Activated naive CD4-positive, alpha-beta T cell treated with anti-CD3 and anti-CD28 coated beads, Interleukin-2, amount 50 U/mL, for 16 hours (primary cell): ENCODE measurements at places on chromosomes 16 and 17.

GRCh38 chr16:1082266-1082951 is 9.9 kb downstream of the SSTR5 start:
- no peak for DNase-seq

- DNase-seq, result no peak
Observed at GRCh38 chr17:50518384-50519023, 10.3 kb downstream of the MYCBPAP start.

DNA sequence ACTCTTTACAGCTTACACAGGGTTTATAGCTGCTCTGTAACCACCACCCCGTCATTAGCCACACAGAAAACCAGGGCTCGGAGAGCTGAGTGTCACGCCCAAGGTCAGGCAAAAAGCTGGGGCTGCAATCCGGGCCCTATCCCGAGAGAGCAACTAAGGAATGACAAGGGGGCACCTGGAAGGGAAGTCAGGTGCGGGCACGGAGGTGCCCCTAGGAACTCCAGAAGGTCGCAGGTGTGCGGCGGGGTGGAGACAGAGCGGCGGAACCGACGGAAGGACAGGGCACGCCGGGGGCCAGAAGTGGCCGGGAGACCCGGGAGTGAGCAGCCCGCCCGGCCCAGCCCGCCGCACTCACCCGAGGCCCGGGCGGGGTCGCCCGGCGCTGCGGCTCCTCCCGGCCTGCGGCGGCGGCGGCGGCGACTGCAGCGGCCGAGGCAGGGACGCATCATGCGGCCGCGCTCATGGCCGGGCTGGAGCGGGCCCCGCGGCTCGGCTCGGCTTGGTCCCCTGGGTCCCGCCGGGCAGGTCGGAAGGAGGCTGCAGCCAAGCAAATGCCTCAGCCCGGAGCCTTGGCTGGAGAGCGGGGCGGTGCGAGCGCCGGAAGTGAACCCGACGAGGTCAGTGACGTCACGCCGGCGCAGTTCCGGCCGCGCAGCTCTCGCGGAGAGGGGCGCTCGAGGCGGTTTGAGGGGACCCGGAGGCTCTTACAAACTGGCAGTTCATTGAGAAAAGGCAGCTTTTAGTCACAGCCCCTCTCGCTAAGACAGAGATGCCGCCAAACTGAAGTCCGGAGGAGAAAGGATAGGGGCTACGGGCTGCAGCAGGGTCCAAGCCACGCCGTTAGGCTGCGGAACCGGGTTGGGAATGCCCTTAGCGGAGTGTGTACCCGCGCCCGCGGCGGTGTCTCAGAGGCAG is at the start of gene ZDHHC7:
TSS of gene ZDHHC7 (minus strand) at position 605 of the 915 bp plus-strand sequence. CDS start 20,917 bp downstream, outside the sequence.
- DNase-seq, result peak; percentile 84

GRCh38 chr16:86142801-86143236 is 243.9 kb downstream of the IRF8 start:
- no peak for DNase-seq

DNA sequence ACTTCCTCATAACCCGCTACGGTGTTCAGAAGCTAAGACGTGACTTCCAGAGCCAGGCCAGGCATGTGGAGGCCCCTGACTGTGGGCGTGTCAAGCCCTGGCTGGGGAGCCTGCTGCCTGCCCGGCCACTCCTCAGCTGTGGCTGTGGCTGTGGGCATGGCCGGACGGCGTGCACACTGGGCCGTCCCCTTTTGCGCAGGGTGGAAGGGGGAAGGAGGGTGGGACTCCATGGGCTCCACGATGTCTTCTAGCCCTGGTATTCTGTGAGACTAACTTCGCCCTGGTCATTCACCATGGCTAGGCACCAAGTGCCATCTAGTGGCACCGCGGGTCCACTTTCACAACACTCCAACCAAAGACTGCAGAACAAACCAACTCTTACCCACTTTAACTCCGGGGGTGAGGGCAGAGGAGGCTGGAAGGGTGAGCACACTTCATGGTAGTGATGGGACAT is 67.9 kb downstream of the N4BP1 start:
- DNase-seq, result peak; percentile 45
